NCI-H1092 (cell line): ENCODE measurements at places on chromosomes 6 and 20.
A peak's percentile ranks its signal among the peaks of the same experiment; 100 is the strongest.

- DNase-seq: no peak
Observed at GRCh38 chr6:20542927-20543602, 8.8 kb downstream of the CDKAL1 start.

DNA sequence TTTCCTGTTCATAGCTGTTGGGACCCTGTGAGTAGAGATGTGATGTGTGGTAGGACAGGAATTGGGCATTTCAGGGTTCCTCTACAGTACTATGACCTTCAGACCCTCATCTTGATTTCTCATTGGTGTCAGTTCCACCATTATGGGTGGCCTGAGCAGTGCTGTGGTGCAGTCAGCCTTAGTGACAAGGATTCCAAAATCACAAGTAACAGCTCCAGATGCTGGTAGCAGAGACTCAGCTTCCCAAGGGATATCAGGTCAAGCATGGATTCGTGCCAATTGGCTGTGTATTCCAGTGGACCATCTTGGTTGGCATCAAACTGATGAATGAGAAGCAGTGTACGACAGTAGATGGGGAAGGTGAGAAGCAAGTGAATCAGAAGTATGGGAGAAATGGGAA, 3.8 kb downstream of the SMIM26 start:
- DNase-seq: no peak

DNA sequence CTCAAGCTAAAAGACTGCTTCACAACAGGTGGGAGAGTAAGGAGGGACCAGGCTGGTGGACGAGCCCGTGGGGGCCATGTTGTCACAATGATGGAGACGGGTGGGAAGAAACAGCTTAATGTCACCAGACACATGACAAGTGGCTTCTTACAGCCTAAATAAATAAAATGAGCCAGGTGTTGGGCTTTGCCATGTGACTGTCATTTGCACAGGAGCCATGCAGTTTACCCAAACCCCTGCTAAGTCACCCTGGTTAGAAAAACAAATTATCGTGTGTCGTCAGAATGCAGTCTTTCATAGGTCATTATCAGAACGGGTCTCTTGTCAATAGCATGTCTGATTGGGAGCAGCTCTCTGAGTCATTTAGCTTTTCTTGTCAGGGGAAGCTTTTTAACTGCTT, 18.5 kb downstream of the BTBD3 start:
- peak; percentile 51 for DNase-seq

DNA sequence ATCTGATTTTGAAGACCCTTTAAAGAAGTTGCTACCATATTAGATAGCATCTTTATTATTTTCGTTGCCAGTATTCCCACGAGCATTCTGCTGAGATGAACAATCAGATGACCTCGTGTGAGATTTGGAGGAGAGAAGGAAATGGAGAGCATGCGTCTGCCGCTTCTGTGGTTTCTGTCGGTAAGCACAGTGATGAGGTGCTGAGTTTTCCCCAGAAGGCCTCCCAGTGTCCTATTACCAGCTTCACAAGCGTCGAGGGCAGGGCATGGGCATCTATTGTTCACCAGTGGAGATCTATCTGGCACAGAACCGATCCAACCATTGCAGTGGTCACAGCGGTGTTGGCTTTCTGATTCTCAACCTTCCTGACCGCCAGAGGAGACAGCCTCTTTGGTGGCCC, 29.4 kb downstream of the TRAF3IP2 start:
- peak; percentile 30 for DNase-seq

GRCh38 chr6:55668591-55668990, 89.6 kb upstream of the HMGCLL1 start:
- DNase-seq: no peak

DNA sequence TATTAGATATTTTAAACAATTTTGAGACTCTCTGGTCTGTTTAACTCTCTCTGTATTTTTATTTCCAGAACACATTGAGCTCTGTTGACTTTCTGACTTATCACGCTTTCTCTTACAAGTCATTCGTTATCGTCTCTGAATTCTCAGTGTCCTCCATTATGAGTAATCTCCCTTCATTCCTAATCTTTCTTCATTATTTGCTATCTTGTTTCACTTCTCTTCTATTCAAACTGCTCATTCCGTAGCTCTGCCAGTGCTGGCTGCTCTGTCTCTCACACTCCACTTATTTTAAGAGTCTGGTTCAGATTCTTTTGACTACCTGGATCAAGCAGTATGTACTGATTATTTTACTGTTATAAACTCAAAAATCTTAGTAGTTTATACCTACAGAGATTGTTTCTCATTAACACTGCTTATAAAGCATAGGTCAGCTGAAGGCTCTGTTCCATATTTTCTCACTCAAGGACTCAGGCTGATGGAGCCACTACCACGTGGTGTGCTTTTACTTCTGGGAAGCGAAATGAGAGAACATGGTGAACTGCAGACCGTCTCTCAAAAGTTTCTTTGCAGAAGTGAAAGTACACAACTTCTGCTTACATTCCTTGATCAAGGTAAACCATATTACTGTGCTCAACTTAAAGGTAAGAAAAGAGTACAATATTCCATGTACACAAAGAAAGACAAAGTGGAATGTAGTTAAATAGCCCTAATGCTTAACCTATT, 485.2 kb downstream of the GRIK2 start:
- DNase-seq: no peak

DNA sequence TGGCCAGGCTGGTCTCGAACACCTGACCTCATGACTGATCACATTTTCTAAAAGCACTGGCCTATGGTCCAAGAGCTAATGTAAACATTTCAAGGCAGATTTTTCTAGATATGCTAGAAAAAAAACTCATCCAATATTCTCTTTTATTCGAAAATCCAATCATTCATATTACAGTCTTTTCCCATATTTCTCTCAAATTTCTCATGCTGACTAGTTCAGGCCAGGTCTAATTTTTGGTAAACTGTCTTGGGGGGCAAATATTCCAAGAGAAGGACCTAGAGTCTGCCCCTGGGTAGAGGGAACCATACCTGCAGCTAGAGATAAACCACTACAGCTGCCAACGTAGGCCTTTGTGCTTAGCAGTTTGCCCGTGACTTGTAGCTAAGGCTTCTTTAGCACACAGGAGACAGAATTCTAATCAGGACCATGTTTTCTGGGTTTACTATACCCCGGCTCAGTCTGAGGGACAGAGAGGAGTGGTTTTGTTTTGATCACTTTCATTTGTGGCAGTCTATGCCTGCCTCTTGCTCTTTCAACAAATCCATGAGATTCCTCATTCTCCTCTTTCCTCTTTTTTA, 71.8 kb upstream of the CITED2 start:
- no peak for DNase-seq

GRCh38 chr20:44586289-44586911, 4.0 kb downstream of the PKIG start:
- peak; percentile 4 for DNase-seq

GRCh38 chr6:102389994-102390393, 996.5 kb downstream of the GRIK2 start:
- no peak for DNase-seq

- DNase-seq: peak; percentile 23
Observed at GRCh38 chr6:37783025-37783855, 36.3 kb upstream of the ZFAND3 start.

DNA sequence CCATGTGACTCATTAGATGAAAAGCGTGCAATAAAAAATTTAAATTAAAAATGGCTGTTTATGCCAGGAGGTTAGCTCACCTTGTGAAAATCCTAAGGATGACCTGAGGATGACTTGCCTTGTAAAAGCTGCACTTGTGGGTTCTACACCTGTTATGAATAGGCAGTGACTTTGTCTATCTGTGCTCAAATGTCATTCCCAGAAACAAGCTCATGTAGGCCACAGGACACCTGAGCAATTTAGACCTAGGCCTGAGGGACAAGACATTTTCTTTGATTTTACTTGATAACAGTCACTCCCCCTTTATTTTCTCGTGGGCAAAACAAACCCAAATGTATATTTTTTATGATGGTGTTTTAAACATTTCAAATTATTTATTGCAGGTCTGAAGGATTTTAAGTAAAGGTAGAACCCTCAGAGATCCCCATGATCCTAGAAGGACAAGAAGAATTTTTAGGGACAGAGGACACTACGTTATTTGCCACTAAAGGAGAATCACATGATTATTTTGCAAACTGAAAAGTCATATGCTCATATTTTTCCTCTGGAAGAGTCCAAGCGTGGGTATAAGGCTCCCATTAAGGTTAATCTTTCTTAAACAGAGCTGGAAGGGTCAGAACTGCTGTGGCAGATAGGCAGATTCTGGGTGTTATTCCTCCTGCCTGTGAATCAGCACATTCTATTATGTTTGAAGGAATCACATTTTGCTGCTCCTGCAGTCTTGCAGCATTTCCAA, 277.5 kb upstream of the MAN1A1 start:
- DNase-seq: no peak

- DNase-seq: no peak
Observed at GRCh38 chr6:71056656-71057055, 99.8 kb upstream of the B3GAT2 start.

- no peak for DNase-seq
Observed at GRCh38 chr6:166951670-166952060, 4.7 kb downstream of the RNASET2 start.
